ENCODE measurements at places on chromosomes 1 and 21. TPM values are rescaled to one million over a fixed set of nuclear protein-coding genes. Genes with fewer than 3 reads are reported as not detected.

DNA sequence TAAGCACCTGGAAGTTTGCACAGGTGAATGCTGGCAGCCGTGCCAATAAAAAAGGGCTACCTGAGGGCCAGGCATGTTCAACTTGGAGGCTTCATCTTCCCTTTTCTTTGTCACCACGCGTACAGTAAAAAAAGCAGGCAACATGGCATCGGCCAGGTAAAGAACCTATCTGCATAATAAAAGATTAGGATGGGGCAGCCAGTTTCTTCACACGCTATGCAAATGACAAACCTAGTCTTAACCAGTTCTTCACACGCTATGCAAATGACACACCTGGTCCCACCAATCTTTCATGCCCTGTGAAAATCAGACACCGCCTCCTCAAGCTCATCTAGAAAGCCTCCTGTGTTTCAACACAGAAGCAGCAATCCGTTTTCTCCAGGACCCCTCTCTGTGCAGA is 413.4 kb downstream of the HLX start:
- H3K4me1 ChIP-seq, result no peaks in the 10 kb centered on the region
- no peak overlapping the region for H3K27ac ChIP-seq
- DNase-seq, result no peak
- peaks cover 10% of the 10 kb centered on the region for H3K27me3 ChIP-seq
- H3K36me3 ChIP-seq, result no peaks in the 10 kb centered on the region

The HIPK1 gene
- 62.5 TPM for total RNA-seq

The S100A3 gene
- total RNA-seq, result 5.7 TPM

DNA sequence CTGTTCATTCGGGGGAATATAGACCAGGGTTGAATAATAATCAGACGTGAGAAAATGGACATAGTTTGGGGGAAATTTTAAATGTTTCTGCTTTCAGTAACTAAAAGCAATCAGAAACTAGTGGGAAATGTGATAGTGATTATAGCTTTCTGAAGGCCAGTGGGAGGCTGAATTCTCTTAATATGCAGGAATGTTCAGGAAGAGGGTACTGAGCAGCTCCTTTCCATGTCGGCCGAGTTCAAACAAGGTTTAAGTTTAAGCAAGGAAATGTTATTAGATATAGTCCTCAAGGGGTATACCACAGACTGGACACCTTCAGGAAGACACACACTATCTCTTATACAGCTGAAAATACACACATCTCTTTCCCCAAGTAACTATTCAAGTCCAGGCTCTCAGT is 105.5 kb downstream of the HHAT start:
- H3K36me3 ChIP-seq, result peaks cover 4% of the 10 kb centered on the region
- H3K4me3 ChIP-seq, result no peak overlapping the region
- peaks cover 17% of the 10 kb centered on the region for H3K4me1 ChIP-seq
- H3K27me3 ChIP-seq, result no peaks in the 10 kb centered on the region
- no peak overlapping the region for H3K27ac ChIP-seq
- DNase-seq, result no peak

GRCh38 chr21:44817506-44817880 is 369 bp downstream of the SUMO3 start:
- peaks cover 5% of the 10 kb centered on the region for H3K36me3 ChIP-seq
- DNase-seq, result peak; percentile 94
- H3K27ac ChIP-seq, result peak overlapping the region; percentile 27
- no peaks in the 10 kb centered on the region for H3K27me3 ChIP-seq
- H3K4me1 ChIP-seq, result peaks cover 35% of the 10 kb centered on the region

The LRRC39 gene
- 0.60 TPM for total RNA-seq

- no peak overlapping the region for H3K27ac ChIP-seq
- no peaks in the 10 kb centered on the region for H3K36me3 ChIP-seq
- H3K27me3 ChIP-seq, result peaks cover 5% of the 10 kb centered on the region
- H3K4me1 ChIP-seq, result no peaks in the 10 kb centered on the region
- H3K4me3 ChIP-seq, result no peak overlapping the region
- DNase-seq, result no peak
Observed at GRCh38 chr21:25246546-25246945, 360.7 kb downstream of the MRPL39 start.

- H3K27ac ChIP-seq, result no peak overlapping the region
- H3K4me3 ChIP-seq, result no peak overlapping the region
- DNase-seq, result no peak
- H3K27me3 ChIP-seq, result no peaks in the 10 kb centered on the region
- H3K36me3 ChIP-seq, result no peaks in the 10 kb centered on the region
Observed at GRCh38 chr1:225709101-225709500, 56.2 kb upstream of the ENAH start.

The PTGER3 gene
- total RNA-seq, result not detected

The MIA3 gene
- total RNA-seq, result 83.6 TPM

The MCOLN2 gene
- not detected for total RNA-seq

The FCRLA gene
- total RNA-seq, result not detected

- H3K36me3 ChIP-seq, result peaks cover 5% of the 10 kb centered on the region
- DNase-seq, result no peak
- no peak overlapping the region for H3K4me3 ChIP-seq
- H3K4me1 ChIP-seq, result no peaks in the 10 kb centered on the region
- H3K27ac ChIP-seq, result no peak overlapping the region
- no peaks in the 10 kb centered on the region for H3K27me3 ChIP-seq
Observed at GRCh38 chr1:52393174-52393573, 11.0 kb downstream of the ORC1 start.

The F5 gene
- not detected for total RNA-seq

DNA sequence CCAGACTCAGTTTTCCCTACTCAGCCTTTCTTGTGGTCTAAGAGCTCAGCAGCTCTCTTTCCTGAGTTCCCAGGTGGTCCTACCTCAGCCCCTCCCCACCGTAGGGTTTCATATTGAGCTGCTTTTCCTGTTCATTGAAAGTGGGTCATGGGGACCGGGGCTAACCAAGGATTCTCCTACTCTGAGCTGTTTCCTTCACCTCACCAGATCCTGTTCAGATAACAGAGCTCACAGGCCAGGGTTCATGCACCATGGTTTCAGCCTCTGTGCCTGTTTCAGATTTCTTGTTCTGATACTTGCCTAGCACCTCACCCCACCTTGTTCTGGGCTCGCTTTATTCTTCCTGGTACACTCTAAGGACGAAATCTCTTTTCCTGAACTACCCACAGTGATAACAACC is 8.5 kb downstream of the UBQLN4 start:
- no peak overlapping the region for H3K27ac ChIP-seq
- no peak for DNase-seq
- H3K4me3 ChIP-seq, result no peak overlapping the region
- peaks cover 16% of the 10 kb centered on the region for H3K36me3 ChIP-seq
- H3K27me3 ChIP-seq, result no peaks in the 10 kb centered on the region

GRCh38 chr1:31029026-31029425 is 36.5 kb downstream of the PUM1 start:
- no peak overlapping the region for H3K27ac ChIP-seq
- no peak overlapping the region for H3K4me3 ChIP-seq
- DNase-seq, result no peak
- H3K36me3 ChIP-seq, result peaks cover 18% of the 10 kb centered on the region
- peaks cover 52% of the 10 kb centered on the region for H3K4me1 ChIP-seq
- no peaks in the 10 kb centered on the region for H3K27me3 ChIP-seq

The ADAM30 gene
- not detected for total RNA-seq

- no peaks in the 10 kb centered on the region for H3K27me3 ChIP-seq
- no peak overlapping the region for H3K27ac ChIP-seq
- DNase-seq, result no peak
- no peak overlapping the region for H3K4me3 ChIP-seq
- no peaks in the 10 kb centered on the region for H3K4me1 ChIP-seq
Observed at GRCh38 chr21:46304437-46304836, 18.3 kb downstream of the YBEY start.

- H3K4me1 ChIP-seq, result peaks cover 58% of the 10 kb centered on the region
- H3K27me3 ChIP-seq, result no peaks in the 10 kb centered on the region
- peak overlapping the region; percentile 70 for H3K27ac ChIP-seq
Observed at GRCh38 chr1:58814251-58815068, 30.6 kb upstream of the JUN start.

DNA sequence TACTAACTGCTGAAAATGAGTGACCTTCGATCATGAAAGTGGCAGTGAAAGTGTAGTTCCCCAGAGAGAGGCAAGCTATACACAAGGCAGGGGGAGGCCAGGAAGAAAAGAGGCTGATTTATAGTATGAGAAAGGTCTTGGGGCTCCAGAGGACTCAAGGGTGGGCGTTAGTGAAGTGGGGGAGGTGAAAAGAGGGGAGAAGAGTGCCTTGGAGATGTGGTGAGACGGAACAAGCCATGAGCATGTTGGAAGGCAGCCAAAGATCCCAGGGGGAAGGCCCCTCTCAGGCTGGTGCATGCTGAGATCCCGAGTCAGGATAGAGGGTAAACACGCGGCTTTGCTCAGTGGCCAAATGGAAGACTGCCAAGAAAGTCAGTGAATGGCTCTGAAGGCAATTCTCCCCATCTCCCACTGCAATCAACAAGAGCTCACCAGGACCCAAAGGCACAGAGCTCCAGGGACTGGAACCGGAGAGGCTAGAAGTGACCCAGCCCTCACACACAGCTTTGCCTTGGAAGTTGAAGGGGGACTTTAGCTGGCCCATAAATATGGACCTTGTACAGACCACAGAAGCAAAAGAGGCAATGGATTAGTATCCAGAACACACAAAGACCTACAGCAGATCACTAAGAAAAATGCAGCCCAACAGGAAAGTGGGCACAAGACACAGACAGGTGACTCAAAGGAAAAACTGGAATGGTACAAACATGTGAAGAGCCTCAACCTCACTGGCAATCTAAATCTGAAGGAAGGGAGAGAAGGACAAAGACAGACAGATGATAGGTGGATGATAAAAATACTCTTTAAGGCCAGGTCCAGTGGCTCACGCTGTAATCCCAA is 49.6 kb downstream of the HSF2BP start:
- DNase-seq, result no peak
- peaks cover 67% of the 10 kb centered on the region for H3K4me1 ChIP-seq
- peak overlapping the region; percentile 88 for H3K27ac ChIP-seq
- H3K36me3 ChIP-seq, result peaks cover 9% of the 10 kb centered on the region
- H3K27me3 ChIP-seq, result no peaks in the 10 kb centered on the region
- H3K4me3 ChIP-seq, result peak overlapping the region; percentile 1

DNA sequence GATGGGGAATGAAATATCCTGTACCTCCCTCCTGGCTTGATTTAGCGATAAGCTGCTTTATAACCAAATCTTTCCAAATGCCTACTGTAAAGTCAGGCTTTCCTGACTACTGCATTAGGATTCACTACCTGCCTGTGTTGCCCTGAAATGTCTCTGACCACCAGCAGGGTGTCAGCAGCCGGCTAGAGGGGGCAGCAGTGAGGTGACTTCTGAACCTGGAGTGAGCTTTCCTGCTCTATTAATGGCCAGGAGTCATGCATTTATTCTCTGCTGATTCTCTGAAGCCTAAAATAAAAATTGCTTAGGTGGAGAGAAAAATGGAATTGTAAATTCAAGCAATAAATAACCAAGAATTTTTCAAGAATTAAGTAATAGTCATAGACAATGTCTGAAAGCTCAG is 2.5 kb downstream of the BACE2 start:
- DNase-seq, result no peak
- H3K27me3 ChIP-seq, result no peaks in the 10 kb centered on the region
- H3K4me1 ChIP-seq, result peaks cover 20% of the 10 kb centered on the region
- no peak overlapping the region for H3K4me3 ChIP-seq
- H3K36me3 ChIP-seq, result peaks cover 3% of the 10 kb centered on the region

DNA sequence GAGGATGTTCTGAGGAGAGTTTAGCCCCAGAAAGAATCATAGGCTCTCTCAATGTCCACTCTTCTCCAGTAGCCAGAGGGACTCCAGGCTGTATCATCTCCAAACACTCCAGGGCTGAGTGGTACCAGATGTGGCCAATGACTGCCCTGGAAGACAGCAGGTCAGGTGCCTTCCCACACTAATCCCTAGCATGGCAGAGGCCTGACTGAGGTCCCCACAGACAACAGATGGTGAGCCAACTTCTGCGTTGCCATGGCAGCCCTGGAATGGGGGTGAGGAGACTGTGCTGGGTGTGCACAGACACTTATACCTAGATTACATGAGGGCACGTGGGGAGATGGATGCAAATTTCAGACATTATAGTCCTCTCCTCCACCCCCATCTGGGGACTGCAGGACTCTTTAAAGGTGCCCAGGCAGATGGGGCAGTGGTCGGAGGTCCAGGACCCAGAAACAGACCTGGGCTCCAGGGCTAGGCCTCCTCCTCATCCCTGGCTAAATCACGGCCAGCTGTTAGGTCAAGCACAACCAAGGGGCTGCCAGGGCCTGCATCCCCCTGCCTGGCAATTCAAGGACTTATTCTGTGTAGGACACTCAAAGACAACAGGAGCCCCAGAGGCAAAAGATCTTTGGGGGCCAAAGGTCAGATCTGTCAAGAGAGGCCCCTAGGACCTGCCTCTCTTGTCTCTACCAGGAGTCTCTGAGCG is 42.9 kb downstream of the CAMK2N1 start:
- H3K27me3 ChIP-seq, result peaks cover 16% of the 10 kb centered on the region
- no peak for DNase-seq
- H3K27ac ChIP-seq, result no peak overlapping the region
- no peaks in the 10 kb centered on the region for H3K4me1 ChIP-seq
- H3K4me3 ChIP-seq, result no peak overlapping the region

- DNase-seq, result no peak
- peaks cover 4% of the 10 kb centered on the region for H3K36me3 ChIP-seq
- peaks cover 75% of the 10 kb centered on the region for H3K4me1 ChIP-seq
- H3K27me3 ChIP-seq, result no peaks in the 10 kb centered on the region
Observed at GRCh38 chr1:85325920-85326319, 49.5 kb upstream of the BCL10 start.

The GBP6 gene
- not detected for total RNA-seq

The TMPRSS15 gene
- total RNA-seq, result 1.3 TPM

DNA sequence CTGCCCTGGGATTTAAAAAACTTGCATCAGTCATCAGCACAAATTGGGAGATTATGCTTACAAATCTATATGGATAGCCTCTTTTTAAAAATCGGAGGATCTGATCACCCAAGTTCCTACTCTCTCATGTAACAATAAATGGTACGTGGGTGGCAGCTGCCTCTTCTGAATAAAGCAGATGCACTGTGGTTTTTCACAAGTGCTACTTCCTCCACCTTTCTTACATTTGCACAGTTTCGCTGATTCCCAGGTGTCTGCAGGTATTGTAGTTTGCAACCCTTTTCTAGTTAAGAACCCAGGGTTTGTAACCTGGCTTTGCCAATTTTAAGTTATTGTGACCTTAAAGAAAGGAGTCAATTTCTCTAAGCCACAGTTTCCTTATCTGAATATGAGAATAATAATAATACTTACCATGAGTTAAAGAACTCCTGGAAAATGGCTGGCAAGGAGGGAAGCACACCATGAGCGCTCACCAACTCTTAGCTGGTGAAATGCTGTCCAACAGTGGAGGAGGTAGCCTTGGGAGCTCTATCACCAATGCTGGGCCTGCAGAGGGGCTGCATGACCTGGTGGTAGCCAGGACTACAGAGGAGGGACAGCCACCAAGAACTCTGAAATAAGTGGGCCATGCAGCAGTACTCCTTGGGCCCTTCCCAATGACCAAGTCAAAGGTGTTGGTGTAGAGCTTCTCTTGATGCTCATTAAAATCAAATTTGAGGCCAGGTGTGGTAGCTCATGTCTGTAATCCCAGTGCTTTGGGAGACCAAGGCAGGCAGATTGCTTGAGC is 30.2 kb upstream of the KCNA2 start:
- H3K36me3 ChIP-seq, result no peaks in the 10 kb centered on the region
- no peaks in the 10 kb centered on the region for H3K4me1 ChIP-seq
- H3K27me3 ChIP-seq, result no peaks in the 10 kb centered on the region

The PGLYRP3 gene
- total RNA-seq, result not detected

The SLC6A17 gene
- total RNA-seq, result 1.6 TPM

The INAVA gene
- total RNA-seq, result 2.0 TPM

The SPRR1B gene
- total RNA-seq, result not detected

- peak overlapping the region; percentile 83 for H3K4me3 ChIP-seq
- H3K27ac ChIP-seq, result peak overlapping the region; percentile 100
- H3K4me1 ChIP-seq, result peaks cover 56% of the 10 kb centered on the region
- peaks cover 5% of the 10 kb centered on the region for H3K27me3 ChIP-seq
Observed at GRCh38 chr1:159924025-159924790, 1.1 kb downstream of the TAGLN2 start.

The DIO1 gene
- total RNA-seq, result not detected

The KCND3 gene
- total RNA-seq, result 2.1 TPM

The RORC gene
- not detected for total RNA-seq
